ENCODE measurements at places on chromosomes 12 and 14.

DNA sequence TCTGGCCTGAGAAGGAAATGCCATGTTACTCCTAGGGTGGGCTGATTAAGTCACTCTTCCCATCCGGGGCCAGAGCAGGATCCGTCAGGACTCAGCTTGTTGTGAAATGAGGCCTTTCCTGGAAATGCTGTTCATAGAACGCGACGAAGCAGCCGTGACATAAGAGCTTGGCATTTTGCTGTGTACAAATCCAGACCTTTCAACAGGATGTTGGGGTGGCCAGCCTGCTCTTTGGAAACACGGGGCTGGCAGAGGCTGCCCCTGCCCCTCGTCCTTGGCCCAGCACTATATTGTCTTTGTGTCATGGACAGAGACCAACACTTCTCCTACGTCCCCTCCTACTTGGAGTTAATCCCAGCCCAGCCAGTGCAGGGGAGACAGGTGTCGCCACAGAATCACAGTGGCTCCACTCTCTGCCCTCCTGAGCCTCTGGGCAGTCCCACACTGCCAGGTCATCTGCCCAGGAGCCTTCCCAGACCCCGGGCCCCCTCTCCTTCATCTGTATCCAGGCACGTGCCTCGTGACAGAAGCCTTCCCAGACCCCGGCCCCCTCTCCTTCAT is 18.6 kb upstream of the EIF5 start:
- DNase-seq, result no peak

DNA sequence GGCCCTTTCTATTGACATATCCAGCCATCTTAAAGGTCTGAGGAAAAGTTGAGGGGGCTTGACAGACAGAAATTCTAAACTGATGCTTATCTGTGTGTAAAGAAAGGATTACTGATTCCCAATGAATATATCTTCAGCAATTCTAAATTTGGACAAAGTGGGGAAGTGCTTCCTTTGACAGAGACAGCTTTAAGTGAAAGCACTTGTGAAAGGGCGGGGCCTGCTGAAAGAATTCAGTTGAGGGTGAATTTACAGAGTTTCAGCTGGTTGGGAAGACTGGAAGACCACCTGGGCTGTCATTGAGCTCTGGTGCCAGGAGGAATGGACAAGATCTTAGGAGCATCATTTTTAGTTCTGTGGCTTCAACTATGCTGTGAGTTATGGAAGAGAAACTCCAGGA is 412.5 kb upstream of the OR4E1 start:
- no peak for DNase-seq

- DNase-seq, result no peak
These were observed 156.5 kb upstream of the MYL2 start for GRCh38 chr12:111076611-111077451.

GRCh38 chr14:23128969-23129758 is 10.1 kb upstream of the CEBPE start:
- DNase-seq, result no peak

DNA sequence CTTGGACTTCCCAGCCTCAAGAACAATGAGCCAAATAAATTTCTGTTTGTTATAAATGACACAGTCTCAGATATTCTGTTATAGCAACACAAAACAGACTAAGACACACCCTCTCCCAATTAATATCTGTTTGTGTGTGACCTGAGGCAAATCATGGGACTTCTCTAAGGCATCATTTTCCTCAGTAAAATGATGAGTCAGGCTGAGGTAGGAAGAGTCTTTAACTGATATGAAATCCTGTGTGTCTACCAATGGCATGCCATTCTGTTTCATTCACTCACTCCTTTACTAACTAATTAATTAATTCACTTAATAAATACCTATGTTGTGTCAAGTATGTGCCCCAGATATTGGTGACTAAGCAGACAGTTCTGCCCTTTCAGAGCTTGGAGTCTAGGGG is 258.4 kb upstream of the CRY1 start:
- DNase-seq, result no peak

DNA sequence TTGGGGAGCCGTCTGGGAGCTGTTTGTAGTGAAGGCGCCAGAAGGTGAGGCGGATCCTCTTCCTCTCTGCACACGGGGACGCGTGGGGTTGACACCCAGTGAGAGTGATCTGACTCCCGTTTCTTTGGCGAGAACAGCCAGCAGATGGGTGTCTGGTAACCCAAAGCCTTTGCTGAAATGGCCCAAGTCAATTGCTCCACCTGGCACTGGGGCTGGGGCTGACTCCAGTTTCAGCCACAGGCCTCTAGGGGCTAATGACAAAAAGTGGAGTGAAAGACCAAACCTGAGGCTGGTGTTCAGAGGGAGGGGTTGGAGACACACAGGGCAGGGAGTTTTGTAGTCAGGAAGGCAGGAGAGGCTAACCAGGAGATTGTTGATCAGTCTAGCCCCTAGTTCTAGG is 87.0 kb downstream of the FRMD6 start:
- DNase-seq, result no peak

Measured in GOT3 (cell line).